Activated naive CD8-positive, alpha-beta T cell treated with anti-CD3 and anti-CD28 coated beads for 36 hours (primary cell): ENCODE measurements at places on chromosomes 2 and 18. TPM values are rescaled to one million over a fixed set of nuclear protein-coding genes. Genes with fewer than 3 reads are reported as not detected.
A peak's percentile ranks its signal among the peaks of the same experiment; 100 is the strongest.

Gene FOXD4L1
- total RNA-seq, result 0.18 TPM

Gene NAGK
- total RNA-seq, result 55.6 TPM

Gene MC4R
- total RNA-seq, result not detected

DNA sequence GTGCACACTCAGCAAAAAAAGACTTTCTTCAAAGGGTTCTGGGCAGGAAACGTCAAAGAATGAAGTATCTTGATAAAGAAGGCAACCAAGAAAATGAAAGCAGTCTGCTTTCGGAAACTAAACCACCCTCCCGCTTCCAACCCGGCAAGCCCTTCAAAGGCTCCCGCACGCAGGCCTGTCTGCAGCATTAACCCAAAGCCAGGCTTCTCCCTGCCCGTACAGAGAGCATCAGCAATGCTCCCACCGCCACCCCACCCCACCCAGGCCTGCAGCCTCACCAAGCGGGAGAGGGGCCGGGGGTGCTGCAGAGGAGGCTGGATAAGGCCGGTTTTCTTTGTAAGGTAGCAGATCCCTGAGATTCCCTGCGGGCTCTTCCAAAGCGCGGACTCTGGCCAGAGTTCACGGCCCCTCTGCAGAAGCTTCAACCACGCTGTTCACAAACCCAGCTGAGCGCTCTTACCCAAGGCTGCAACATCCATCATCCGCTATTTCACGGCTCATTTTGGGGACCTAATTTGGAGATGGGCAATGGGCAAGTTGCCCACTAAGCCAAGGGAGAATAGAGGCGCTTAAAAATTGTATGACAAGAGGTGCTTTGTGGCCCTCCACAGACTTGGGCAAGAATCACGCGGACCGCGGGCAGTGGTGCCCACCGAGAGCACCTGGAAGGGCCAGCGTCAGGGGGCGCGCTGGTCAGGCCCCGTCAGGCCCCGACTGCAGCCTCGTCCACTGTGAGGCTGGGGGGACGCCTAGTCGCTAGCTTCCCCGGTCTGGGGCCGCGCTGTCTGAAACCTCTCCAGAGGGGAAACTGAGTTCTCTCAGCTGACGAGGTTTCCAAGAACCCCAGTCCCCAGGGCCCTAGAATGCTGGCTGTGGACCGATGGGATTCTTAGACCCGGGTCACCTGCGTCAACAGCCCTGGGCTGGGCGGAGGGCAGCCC is 225.4 kb upstream of the ID2 start:
- peak; percentile 59 for DNase-seq
